ENCODE measurements at places on chromosomes 4 and X.

DNA sequence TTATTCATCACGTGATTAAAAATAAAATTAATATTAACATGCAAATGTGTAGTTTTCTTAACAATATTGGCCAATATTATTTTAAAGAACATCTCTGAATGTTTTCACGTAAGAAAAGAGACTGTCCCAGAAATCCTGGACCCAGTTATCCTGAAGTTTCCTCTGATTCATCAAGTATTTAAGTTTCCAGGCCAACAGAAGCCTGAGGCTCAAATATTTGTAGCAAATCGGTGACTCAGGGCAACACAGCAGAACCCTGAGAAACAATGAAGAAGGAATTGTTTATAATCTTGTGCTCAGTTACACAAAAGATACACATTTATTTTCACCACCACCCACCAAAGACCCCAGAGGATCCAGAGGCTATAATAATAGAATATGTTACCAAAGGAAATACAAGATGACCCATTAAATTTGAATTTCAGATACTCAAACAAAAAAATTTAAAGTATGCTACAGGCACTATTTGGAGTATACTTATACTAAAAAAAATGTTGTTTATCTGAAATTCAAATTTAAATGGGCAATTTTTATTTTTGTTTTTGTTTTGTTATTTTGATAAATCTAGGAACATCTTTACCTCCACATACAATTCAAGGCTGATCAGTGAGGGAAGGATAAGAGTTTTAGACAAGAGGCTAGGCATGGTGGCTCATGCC is 33.9 kb upstream of the SLC7A11 start:
- no peak for DNase-seq

DNA sequence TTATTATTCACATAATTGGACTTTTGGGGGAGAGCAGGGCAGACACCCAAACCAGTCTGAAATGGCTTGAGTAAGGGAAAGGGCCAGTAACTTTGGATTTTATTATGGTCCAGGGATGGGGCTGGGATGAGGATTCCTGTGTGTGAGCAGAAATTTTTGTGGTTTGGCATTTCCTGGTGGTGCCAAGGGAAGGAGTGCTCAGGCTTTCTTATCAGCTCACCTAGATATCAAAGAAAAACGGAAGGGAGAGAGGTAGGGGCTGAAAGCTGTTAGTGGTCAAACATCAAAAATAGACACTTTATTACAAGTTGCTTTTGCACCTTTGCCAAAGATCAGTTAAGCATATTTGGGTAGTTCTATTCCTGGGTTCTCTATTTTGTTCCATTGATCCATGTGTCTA is 128.5 kb upstream of the DIPK2B start:
- DNase-seq = no peak

- no peak for DNase-seq
Observed at GRCh38 chrX:387729-388128, 1.0 kb upstream of the PPP2R3B start.

- DNase-seq = no peak
Observed at GRCh38 chr4:24792552-24792951, 2.8 kb upstream of the SOD3 start.

GRCh38 chrX:22818061-22818460 is 181.7 kb upstream of the DDX53 start:
- DNase-seq = no peak

DNA sequence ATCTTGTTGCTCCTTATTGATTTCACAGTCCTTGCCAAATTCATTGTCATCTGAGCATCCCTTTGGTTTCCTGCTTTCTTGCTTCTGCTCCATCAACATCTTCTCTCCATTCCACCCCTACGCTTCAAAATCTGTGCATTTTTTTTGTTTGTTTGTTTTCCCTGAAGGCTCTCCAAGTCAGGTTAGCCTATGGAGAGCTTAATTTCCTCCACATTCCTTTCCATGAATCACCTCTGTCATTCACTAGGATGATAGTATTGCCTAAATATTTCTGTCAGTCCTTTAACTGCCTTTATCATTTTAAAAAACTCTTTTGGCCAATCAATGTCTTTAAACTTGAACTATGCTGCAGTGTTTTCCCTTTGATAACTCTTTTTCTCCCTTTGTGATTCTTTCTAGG is 67.7 kb downstream of the PPARGC1A start:
- DNase-seq = no peak

- no peak for DNase-seq
Observed at GRCh38 chrX:110146521-110146920, 143.6 kb downstream of the TMEM164 start.

DNA sequence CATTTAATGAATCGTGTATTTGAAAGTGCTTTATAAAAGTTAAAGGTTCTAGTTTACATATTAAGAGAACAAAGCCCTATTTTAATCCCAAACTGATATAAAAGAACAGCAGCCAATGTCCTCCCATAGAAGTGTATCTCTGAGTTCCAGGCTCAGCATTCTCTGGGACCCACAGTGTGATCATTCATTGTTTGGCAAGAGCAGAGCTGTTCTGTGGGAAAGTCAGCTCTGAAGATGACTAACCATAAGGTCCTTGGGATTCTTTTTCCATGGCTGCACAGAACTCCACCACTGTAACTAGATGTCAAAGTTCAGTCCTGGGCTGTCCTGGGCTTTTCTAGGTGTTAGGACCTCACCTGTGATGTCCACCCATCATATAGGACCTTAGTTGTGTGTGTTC is 157.0 kb upstream of the TLL1 start:
- no peak for DNase-seq

DNA sequence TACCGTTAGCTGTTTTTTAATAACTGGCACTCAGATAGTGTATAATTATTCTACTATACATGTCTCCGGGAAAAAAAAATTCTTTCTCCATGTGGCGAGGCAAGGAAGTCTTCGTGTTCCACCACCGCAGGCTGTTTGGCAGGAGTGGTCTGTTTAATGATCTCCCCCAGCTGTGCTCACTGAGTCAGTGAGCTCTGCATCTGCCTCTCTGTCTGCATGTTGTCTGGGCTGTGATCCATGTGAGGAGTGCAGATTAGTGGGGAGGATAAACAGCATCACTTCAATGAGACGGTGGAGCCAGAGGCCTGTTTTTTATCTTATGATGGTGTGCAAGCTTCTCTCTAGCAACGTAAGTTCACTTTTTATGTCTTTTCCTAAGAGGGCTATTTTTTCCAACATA is 69.8 kb downstream of the RPS3A start:
- no peak for DNase-seq

Measured in activated T-helper 1 cell treated with Interleukin-2 at 50 U/mL for 16 hours (primary cell).